Stimulated activated CD8-positive, alpha-beta memory T cell treated with anti-CD3 and anti-CD28 coated beads, Interleukin-4, amount 100 ng/mL, for 48 hours (primary cell): ENCODE measurements at places on chromosomes 12 and 14.

DNA sequence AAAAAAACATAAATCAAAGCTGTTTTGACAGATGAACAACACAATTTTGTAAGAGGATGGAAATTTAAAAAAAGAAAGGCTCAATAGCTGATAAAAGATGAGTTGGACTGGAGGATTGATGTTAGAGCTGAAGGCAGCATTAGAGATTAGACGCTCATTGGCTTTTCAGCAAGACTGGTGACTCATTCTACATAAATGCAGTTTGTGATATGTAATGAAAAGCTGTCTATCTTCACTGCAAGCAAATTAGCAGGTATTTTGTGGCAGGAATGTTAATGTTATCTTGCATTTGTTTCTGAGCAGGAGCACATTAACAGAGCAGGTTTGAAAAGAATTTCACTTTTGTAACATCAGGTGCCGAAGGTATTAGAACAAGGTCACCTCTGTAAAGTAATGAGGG, 442.7 kb upstream of the NOVA1 start:
- DNase-seq = no peak

- DNase-seq = no peak
Observed at GRCh38 chr12:108816652-108817335, 40.6 kb downstream of the SSH1 start.

- DNase-seq = peak; percentile 58
Observed at GRCh38 chr14:22131749-22132476, 457.1 kb downstream of the DAD1 start.

- DNase-seq = no peak
Observed at GRCh38 chr14:99838639-99839134, 45.5 kb downstream of the EML1 start.

DNA sequence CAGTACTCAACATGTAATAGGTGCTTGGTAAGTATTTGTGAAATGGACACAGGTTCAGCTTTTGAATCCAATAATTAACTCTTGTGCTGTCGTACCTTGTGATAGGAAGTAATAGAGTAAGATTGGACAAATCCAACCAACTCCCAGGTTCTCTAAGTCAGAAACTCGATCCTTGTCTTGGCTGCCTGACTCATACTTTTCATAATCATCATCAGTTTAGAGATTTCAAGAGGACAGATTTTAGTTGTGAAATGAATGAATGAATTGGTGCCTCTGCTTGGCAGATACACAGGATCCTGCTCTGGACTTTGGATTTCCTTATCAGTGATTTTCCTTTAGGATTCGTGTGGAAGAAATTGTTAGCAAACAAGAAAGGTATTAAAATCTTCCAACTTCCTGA, 1145.2 kb downstream of the AACS start:
- no peak for DNase-seq

DNA sequence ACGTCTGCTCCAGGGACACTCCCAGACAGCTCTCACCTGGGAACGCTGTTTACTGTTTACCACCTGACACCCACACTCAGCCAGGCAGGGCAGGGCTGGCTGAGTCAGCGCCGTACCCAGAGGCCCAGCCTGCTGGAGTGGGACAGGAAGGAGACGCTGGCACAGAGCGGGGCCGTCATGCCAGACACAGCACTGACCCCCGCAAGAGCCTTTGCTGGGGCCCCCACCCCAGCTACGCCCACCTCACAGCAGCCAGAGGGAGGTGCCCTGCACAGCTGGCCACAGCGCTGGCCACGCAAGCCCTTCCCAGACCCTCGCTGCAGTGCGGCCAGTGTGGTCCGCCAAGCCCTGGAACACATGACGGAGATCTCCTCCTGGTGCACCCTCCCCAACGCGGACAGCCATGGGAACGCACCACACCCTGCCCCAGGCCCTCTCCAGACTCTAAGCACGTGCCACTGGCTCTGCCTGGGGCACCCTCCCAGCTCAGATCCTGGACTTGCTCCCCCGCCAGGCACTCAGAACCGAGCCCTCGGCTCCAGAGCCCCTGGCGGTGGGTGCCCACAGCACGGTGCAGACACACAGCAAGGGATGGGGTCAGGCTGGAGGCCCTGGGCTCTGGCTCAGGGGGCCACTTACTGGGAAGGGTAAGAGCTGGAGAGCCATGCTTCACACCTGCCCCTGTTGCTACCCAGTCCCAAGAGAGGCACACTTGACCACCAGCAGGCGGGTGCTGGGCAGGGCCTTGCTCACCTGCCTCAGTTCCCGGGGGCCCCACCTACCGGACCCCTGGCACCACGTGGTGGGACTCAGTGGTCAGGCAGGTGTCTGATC, 5.7 kb downstream of the AHNAK2 start:
- DNase-seq = no peak

- no peak for DNase-seq
Observed at GRCh38 chr12:87812030-87812429, 217.2 kb downstream of the C12orf50 start.

DNA sequence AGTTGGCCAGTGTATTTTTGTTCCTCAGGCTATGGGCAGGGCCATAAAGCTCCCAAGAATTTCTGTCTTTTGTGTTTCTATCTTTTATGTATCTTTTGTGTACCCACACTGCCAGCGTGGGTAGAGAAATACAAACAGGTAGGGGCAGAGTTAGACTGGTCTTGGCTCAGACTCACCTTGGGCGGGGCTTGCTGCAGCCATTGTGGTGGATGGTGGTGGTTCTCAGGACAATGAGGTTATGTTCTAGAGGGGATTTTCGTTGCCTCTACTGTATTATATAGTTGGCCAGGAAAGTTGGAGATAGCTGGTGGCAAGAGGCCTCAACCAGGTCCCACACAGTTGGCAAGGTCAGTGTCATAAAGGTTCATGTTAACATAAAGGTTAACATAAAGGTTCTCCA, 977.5 kb upstream of the LRFN5 start:
- no peak for DNase-seq

DNA sequence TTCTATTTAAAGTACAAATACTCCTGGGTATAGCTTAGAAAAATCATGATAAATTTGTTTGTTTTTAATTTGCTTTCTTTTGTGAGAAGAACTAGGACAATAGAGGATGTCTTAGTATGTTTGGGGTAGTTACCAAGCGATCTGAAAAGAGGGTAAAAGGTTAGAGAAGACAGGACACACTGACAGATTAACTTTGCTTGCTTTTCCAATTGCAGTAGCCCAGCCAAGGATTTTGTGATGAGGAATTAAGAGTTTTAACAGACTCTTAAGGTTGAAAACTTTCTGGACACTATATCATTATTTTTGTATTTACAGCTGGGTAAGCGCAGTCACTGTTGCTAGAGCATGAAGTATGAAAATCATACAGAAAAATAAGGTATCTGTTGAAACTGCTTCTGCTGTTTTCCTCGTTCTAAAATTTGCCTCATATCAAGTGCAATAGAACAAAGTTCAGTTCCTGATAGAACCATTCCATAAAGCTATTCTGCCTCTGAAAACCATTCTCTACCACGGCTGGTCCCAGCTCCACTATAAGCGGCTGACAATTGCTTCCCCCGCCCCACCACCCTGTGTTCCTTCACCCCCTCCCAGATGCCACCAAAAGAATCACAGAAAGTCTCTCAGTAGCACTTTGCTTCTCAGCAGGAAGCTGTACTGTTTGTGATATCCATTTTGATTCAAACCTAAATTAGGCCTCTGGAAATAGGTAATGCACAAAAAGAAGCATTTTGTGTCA, 413.4 kb downstream of the BCAT1 start:
- DNase-seq = no peak

- DNase-seq = no peak
Observed at GRCh38 chr12:79108962-79109361, 244.4 kb downstream of the SYT1 start.

DNA sequence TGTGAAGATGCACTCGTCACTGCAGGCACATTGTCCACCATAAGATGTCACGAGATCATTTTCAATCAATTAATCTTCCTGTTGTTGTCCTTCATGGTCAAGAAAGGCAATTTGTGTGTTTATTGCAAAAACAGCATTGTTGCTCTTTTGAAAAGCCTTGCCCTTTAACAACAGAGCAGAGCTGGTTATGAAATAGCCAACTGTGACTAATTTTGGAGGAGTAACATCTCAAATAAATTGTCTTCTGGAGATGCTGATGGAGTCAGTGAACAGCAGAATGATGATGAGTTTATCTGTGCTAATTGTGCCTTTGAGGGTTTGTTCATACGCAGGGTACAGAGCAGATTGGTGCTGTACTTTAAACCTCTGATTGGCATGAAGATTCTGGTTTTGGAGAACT, 88.3 kb upstream of the E2F7 start:
- no peak for DNase-seq

DNA sequence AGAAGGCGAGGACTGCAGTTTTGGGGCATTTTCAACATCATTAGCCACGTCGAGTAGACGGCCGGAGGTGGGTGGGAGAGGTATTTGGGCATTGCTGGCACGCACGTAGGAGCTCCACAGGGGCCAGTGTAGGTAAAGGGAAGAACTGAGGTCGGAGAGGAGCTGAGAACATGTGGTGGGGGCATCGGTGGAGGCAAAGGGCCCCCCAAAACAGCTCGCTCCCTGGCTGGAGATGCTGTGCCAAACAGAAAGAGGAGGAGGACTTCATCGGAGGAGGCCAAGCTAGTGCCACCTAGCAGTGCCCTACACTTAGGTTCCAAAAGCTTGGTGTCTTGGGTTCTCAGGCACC, 52.0 kb upstream of the PPP2R5C start:
- peak; percentile 23 for DNase-seq

DNA sequence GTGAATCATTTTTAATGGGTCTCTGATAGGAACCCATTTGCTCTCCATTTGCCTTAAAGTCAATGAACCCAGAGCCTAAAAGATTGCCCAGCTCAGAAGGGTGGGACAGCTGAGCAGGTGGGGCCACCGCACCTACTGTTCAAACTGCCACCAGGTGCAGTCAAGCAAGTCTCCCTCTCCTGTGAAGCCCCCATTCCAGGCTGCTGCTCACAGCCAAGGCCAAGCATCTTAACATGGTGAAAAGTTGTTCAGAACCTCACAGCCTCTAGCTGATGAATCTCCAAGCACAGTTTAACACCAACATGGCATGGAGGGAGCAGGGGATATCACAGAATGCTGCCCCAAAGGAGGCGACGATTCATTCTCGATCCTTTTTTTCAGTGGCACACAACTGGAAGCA, 29.5 kb downstream of the ANO2 start:
- DNase-seq = no peak

- no peak for DNase-seq
Observed at GRCh38 chr12:120847392-120847791, 56.8 kb downstream of the SPPL3 start.

- no peak for DNase-seq
Observed at GRCh38 chr12:111387747-111388323, 17.9 kb upstream of the SH2B3 start.

DNA sequence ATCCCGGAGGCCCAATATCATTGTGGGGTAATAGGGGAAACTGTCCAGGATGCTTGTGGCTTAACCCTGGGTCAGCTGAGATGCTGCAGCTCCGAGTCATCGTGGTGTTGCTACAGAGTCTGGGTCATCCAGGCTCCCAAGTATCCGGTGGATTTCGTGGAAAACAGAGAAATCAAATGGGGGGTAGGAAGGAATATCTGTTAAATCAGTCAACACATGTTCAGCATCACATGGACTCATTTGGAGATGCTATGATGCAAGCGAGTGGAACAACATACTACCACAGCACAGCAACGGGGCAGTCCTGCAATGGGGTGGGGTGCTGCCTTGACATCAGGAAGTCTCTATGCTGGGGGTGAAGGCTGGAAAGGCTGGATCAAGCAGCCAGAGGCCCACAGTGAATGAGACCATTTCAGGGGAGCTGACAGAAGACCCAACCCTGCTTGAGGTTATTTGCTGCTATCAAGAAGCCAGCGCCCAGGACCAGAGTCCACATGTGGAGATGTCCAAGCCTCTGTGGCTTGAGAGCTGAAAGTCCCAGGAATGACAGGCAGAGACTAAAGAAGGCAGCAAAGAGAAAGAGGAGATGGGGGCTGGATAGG, 22.9 kb downstream of the VDR start:
- DNase-seq = no peak

DNA sequence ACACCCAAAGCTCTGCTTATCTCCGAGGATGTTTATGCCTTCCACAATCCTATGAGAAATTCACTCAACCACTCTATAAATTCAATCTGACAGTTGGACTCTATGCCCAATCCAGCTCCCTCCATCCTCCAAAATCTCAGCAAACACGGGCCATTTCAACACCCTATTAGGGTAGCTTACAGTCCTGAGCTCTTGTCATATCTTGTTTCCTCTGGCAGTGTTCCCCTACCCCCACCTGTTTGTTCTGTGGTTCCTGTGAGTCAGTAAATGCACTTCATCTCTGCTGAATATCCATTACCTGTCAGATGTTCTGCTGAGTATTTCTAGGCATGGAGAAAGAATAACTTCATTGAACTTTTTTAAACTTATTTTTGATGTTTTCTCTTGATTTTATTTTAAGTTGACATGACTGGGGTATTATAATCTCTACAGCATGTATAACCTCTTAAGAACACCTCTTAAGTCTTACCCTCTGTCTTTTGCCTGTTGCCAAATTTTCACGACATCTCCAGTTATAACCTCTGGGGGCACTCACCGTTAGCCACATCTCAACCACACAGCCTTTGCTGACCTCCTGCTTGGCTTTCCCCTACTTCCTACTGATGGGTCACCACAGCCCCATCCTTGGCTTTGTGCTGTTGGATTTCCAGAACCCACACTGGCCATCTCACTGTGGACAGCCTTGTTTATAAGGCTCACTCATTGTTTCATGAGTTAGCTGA, 317.0 kb upstream of the TMPO start:
- no peak for DNase-seq

- no peak for DNase-seq
Observed at GRCh38 chr12:18332173-18332572, 70.9 kb downstream of the PIK3C2G start.

GRCh38 chr14:72771561-72771960, 122.3 kb downstream of the DPF3 start:
- no peak for DNase-seq

DNA sequence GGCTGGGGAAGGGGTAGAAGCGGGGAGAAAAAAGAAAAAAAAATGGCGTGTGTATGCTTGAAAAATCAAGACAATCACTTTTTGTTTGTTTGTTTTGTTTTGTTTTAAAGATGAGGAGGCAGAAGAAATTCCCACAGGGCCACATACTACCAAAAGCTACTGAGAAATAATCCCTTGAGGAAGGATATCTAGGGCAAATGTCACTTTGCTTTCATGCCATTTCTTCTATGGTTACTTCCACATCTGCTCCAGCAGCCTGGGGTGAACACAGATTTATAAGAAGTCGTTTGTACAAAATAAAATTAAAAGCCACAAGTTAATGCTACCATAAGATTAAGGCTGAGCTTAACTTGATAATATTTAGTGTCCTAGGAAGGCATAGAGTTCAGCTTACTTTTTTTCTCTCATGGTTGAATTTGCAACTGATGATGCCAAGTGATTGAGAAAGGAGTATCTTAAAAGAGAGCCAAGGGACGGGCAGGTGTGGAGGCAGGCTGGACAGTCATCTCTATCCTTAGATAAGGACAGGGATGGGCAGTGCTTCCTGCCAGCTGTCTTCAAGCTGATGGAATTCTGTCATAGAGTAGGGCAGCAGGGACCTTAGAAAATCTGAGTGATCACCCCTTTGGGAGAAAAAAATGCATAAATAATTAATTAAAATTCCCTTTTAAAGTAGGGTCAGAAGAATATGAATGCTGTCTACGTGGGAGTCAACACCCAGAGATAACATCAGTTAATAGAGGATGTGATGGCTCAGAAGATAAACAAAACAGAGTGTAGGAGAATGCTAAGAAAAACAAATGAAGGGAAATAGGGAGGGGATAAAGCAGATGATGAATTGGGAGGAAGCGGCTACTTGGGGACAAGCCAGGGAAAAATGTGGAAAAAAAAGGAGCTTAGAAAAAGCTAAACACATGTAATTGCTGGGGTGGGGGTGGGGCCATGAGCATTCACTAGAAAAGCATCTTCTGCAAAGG, 57.1 kb downstream of the DYRK2 start:
- no peak for DNase-seq
